ENCODE measurements at places on chromosomes 3 and 15. TPM values are rescaled to one million over a fixed set of nuclear protein-coding genes. Genes with fewer than 3 reads are reported as not detected.

Gene ISLR2
- 27.3 TPM for total RNA-seq

DNA sequence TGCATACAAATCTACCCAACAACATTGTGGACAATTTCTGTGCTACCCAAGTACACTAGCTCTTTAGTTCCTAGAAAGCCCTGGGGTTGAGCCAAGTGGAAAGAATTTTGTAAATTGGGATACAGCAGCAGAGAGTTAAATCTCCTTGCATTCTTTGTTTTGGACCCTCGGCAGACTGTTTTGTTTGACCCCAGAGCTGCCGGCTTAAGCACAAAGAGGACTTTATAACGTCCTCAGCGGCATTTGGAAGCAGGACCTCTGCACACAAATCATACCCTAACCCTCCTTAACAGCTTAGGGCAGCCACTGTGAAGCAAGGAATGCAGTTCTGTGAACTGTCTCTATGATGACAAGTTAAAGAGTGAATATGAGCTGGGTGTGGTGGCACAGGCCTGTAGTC is 415.3 kb downstream of the CNTN4 start:
- no peak overlapping the region for H3K27ac ChIP-seq
- no peak overlapping the region for H3K4me3 ChIP-seq
- H3K27me3 ChIP-seq, result no peaks in the 10 kb centered on the region
- DNase-seq, result no peak
- no peaks in the 10 kb centered on the region for H3K36me3 ChIP-seq

Gene ALG1L2
- total RNA-seq, result not detected

Gene ZNF445
- total RNA-seq, result 12.7 TPM

DNA sequence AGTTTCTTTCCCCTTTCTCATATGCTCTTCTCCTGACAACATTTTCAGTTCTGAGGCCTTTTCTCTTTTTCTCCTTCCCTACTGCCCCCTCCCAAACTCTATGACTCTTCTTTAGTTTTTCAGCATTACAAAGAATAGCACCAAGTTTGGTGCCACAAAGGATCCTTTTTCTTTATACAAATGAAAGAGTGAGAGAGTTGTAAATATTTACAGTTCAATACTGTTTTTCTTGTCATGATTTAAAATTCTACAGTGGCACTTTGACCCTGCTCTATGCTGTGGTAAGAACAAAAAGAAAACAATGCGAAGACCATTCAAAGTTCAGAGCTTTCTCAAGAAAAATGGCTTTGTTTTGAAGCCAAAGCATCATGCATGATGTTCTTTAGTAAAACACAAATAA is 667.9 kb upstream of the SGO1 start:
- H3K36me3 ChIP-seq, result no peaks in the 10 kb centered on the region
- H3K4me1 ChIP-seq, result no peaks in the 10 kb centered on the region
- DNase-seq, result no peak

GRCh38 chr3:188948281-188948996 is 223.3 kb upstream of the TPRG1 start:
- H3K27me3 ChIP-seq, result no peaks in the 10 kb centered on the region
- peak overlapping the region; percentile 90 for H3K27ac ChIP-seq
- peaks cover 11% of the 10 kb centered on the region for H3K4me1 ChIP-seq
- H3K4me3 ChIP-seq, result no peak overlapping the region
- no peaks in the 10 kb centered on the region for H3K36me3 ChIP-seq

DNA sequence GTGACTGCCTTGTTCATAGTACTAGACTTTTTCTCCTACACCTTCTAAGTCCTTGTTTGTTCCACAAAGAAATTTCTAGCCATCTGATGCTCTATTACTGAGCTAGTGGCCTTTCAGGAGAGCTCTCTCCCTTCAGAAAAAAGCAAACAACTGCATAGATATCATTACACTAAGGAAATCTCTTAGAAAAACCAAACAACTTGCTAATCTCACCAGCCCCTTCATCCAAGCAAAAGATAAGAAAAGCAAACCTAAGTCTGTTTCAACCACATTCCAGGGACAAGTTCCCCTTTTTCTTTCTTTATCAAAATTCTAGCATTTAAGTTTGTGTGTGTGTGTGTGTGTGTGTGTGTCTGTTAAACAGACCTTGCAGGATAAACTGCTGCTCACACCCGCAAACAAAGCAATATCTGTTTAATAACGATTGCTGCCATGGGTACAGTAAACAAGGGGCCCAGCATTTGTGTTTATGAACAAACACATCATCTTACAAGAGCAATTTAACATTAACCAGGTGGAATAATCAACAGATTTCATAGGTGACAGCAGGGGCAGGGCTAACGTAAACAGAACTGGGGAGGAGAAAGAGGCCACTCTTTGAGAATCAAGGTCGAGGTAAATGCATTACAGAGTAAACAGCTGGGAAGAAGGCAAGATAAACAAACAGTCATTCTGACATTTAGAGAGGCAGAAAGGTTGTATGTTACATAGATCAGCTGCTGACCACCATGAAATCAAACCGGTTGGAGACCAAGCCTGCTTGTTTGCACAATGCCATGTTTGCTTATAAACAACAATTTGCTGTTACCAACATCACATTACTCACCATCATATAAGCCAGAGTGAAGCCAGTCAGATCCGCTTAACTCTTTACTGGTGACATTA is 375.1 kb downstream of the FOXP1 start:
- DNase-seq, result peak; percentile 19
- H3K27ac ChIP-seq, result peak overlapping the region; percentile 78
- H3K36me3 ChIP-seq, result no peaks in the 10 kb centered on the region
- no peaks in the 10 kb centered on the region for H3K27me3 ChIP-seq

Gene MEX3B
- 14.9 TPM for total RNA-seq

Gene GPR62
- total RNA-seq, result not detected

Gene CACNA2D2
- 1.2 TPM for total RNA-seq

DNA sequence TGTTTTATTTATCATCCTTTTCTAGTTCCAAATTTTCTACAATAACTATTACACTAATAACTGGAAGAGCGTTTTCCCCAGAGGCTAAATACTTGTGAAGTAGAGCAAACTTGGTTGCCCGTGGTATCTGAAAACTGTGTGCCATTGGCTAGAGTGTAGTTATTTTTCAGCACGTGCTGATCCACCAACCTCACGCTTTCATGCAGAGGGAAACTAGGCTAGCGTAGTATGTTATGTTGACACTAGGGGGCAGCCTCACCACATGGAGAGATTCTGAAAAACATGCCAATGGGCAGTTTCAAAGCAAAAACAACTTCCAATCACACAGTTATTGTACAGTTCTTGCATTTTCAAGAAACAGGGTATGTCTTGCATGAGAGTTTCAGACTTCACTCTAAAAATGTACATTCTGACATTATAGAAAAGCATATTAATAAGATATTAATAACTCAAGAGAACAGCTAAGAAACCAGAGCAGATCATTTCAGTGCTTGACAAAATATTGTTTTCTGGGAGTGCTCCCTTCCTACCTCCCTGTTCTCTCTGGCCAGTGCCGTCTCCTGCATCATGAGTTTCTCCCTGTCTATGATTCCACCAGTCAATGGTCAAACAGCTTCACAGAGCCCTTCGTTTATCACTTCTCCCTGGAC is 39.7 kb downstream of the SPATA12 start:
- H3K4me1 ChIP-seq, result no peaks in the 10 kb centered on the region
- no peaks in the 10 kb centered on the region for H3K27me3 ChIP-seq
- no peak overlapping the region for H3K4me3 ChIP-seq

DNA sequence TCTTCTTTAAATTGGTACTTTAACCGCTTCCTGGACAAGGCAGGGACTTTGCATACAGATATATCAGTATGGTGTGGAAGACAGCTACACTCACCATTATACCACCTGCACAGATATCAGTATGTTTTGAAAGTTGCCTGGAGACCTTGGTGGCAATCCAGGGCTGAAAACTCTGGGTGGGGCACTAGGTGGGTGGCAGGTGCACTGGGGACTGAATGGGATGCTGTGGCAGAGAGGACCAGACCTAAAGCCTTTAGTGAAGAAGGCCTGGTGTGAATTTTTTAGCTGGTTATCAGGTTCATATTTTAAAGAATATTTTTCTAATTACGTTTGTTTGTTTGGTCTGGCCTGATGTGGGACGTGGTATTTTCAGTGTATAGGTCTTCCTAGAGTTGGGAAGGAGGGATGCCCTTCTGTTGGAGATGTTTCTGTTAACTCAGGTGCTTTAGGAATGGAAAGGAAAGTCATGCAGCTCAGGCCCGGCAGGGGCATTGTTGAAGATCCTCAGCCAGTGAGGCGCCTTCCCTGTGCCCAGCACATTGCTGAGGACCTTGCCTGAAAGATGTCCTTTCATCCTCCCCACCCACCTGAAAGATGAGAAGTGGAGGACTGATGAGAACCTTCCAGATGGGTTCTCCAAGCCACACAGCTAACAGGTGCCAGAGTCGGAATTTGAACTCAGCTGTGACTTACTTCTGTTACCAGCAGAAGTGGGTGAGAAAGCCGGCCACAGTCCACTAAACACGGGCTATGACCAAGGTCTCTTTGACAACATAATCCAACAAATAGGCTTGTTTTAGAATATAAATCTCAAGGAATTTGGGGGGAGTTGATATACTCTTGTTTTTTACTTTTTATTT is 77.3 kb downstream of the APBA2 start:
- H3K27ac ChIP-seq, result no peak overlapping the region
- no peaks in the 10 kb centered on the region for H3K36me3 ChIP-seq
- DNase-seq, result no peak
- H3K4me1 ChIP-seq, result no peaks in the 10 kb centered on the region

- H3K27ac ChIP-seq, result no peak overlapping the region
- H3K4me1 ChIP-seq, result no peaks in the 10 kb centered on the region
- H3K36me3 ChIP-seq, result no peaks in the 10 kb centered on the region
- no peaks in the 10 kb centered on the region for H3K27me3 ChIP-seq
- no peak overlapping the region for H3K4me3 ChIP-seq
Measured at GRCh38 chr3:86867982-86868381, 123.0 kb downstream of the VGLL3 start.

Gene SI
- 23.0 TPM for total RNA-seq

GRCh38 chr15:100891307-100892012 is 11.8 kb downstream of the ALDH1A3 start:
- no peak overlapping the region for H3K4me3 ChIP-seq
- H3K27ac ChIP-seq, result no peak overlapping the region

Gene ZNF639
- total RNA-seq, result 28.1 TPM

Gene TRIM42
- not detected for total RNA-seq

Gene SIDT1
- total RNA-seq, result 90.7 TPM

- no peak overlapping the region for H3K27ac ChIP-seq
- H3K27me3 ChIP-seq, result no peaks in the 10 kb centered on the region
- no peak for DNase-seq
- H3K4me1 ChIP-seq, result peaks cover 24% of the 10 kb centered on the region
- H3K4me3 ChIP-seq, result no peak overlapping the region
Measured at GRCh38 chr3:142574665-142575064, 3.9 kb downstream of the ATR start.

DNA sequence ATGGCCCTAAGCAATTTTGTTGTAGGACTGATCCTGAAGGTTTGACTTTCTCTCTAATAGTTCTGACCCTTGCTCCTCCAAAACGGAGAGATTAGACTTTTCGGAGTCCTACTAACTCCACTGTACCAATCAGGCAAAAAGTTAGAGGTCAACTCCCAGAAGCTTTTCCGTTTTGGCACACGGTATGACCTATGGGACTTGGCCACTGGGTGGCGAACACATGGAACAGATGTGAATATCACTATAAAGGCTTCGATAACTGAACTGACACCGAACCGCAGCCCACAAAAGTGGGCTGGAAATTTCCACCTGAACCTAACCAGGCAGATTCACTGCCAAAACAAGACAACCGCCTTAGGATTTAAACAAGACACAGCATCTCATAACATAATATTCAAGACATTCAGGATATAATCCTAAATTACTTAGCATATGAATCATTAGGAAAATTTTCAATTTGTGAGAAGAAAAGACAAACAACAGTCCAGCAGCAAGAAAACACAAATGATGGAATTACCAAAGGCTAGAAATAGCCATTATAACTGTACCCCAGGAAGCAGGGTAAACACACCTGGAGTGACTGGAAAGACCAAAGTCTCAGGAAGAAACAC is 12.2 kb upstream of the TM2D3 start:
- no peak for DNase-seq
- H3K27ac ChIP-seq, result no peak overlapping the region
- no peaks in the 10 kb centered on the region for H3K27me3 ChIP-seq
- no peaks in the 10 kb centered on the region for H3K4me1 ChIP-seq
- H3K4me3 ChIP-seq, result no peak overlapping the region

- H3K4me1 ChIP-seq, result peaks cover 8% of the 10 kb centered on the region
- H3K27me3 ChIP-seq, result no peaks in the 10 kb centered on the region
- DNase-seq, result peak; percentile 33
- no peak overlapping the region for H3K27ac ChIP-seq
- peaks cover 15% of the 10 kb centered on the region for H3K36me3 ChIP-seq
Measured at GRCh38 chr15:68154923-68155559, 50.1 kb downstream of the CALML4 start.

Gene RBPMS2
- 5.2 TPM for total RNA-seq

Gene TMCO5A
- total RNA-seq, result not detected

Gene ZIC1
- not detected for total RNA-seq

Gene C15orf62
- total RNA-seq, result 0.14 TPM

GRCh38 chr15:33198541-33198940 is 4.0 kb upstream of the FMN1 start:
- H3K27ac ChIP-seq, result no peak overlapping the region
- H3K27me3 ChIP-seq, result peaks cover 1% of the 10 kb centered on the region
- DNase-seq, result no peak
- no peak overlapping the region for H3K4me3 ChIP-seq
- no peaks in the 10 kb centered on the region for H3K36me3 ChIP-seq

DNA sequence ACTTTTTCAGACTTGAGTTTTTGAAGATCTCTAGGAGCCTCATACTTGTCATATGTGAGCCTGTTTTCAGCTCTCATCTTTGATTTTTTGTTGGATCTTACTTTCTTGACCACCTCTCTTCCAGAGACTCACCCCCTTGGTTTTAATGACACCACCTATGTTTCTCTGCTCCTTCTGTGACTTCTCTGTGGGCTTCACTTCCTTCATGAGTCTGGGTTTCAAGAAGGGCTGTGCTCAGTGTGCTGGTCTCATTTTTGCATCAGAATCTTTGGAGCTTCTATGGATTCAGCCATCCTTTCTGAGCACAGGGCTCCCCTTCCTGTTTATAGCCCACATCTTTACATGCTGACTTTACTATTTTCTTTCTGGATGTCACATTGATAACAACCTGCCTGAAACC is 17.7 kb downstream of the PPM1L start:
- H3K36me3 ChIP-seq, result no peaks in the 10 kb centered on the region
- no peak overlapping the region for H3K27ac ChIP-seq
- H3K4me1 ChIP-seq, result no peaks in the 10 kb centered on the region
- no peak for DNase-seq
- H3K4me3 ChIP-seq, result no peak overlapping the region
- no peaks in the 10 kb centered on the region for H3K27me3 ChIP-seq

DNA sequence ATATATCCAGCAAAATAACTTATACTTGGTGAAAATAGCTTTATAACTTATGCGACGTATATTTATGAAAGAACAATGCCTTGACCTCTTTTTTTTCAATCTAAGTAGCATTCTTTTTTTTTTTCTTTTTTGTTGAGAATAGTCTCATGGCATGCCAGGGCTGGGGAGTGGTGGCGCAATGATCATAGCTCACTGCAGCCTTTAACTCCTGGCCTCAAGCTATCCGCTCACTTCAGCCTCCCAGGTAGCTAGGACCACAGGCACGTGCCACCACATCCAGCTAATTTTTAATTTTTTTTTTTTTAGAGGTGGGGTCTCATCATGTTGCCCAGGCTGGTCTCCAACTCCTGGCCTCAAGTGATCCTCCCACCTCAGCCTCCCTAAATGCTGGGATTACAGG is 43.5 kb downstream of the RAB8B start:
- H3K27ac ChIP-seq, result peak overlapping the region; percentile 70
- H3K36me3 ChIP-seq, result no peaks in the 10 kb centered on the region
- H3K4me1 ChIP-seq, result peaks cover 21% of the 10 kb centered on the region
- no peak overlapping the region for H3K4me3 ChIP-seq

All from transverse colon (tissue), 4 donors.